ENCODE measurements at places on chromosomes 2 and 18.

GRCh38 chr2:47226132-47226922 lies 71.2 kb upstream of the STPG4 start:
- DNase-seq: peak; percentile 75

GRCh38 chr2:83305758-83306378 lies 1153.2 kb downstream of the SUCLG1 start:
- DNase-seq: no peak

DNA sequence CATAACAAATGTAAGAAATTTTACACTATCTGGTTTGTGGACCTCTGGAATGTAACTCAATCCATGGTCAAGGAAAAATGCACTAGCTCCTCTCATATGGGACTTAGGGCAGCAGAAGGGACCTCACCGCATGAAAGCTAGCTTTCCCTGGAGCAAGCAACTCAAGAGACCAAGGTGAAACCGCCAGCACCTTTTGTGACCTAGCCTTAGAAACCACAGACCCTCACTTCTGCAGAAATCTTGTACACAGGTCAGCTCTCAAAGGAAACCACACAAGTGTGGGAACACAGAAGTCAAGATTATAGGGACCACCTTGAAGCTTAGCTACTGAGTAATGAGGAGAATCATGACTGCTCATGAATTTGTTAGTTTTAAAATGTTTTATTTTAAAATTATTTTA lies 222.5 kb downstream of the DLGAP1 start:
- no peak for DNase-seq

DNA sequence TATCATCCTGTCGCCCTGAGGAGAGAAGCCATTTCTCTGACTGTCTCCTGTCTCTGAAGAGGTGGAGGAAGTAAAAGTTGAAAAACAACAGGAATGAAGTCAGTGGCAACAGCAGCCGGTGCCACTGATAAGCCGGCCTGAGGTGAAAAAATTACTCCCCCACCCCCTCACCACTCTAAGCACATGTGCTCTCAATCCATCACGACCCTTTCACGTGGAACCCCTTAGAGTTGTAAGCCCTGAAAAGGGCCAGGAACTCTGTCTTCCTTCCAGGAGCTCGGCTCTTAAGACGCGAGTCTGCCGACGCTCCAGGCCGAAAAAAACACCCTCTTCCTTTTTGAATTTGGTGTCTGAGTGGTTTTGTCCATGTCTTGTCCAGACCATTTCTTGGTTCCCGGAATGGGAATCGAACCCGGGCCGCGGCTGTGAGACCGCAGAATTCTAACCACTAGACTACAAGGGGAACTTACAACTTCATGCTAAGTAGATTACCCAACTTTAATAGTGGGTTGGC lies 40.7 kb upstream of the TRIM43 start:
- DNase-seq: no peak

DNA sequence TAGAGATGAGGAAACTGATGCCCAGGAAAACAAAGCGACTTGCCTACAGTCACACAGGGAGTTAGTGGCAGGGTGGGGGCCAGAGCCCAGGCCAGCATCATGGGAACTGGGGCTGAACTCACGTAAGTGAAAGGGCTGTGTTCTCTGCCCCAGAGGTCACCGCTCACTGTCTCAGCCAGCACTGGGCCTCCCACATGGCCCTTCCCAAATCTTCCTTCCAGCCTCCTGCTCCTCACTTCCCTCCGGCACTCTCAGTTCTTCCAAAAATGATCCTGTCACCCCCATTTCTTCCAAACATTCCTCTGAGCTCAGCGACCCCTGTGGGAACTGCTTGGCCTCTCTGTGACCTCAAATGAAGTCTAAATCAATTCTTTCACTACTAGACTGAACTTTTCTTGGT lies 90.5 kb upstream of the TMEM247 start:
- DNase-seq: no peak
